ENCODE measurements at places on chromosomes 1 and 21. TPM values are rescaled to one million over a fixed set of nuclear protein-coding genes. Genes with fewer than 3 reads are reported as not detected.

The MPL gene
- not detected for total RNA-seq

The GUCA2B gene
- not detected for total RNA-seq

The CELA3B gene
- total RNA-seq: not detected

The OR2L5 gene
- 0.25 TPM for total RNA-seq

The CFHR2 gene
- not detected for total RNA-seq

The CCDC17 gene
- total RNA-seq: 0.25 TPM

The ORC1 gene
- 0.98 TPM for total RNA-seq

The PCP4 gene
- total RNA-seq: 5.2 TPM

The CFH gene
- 16.0 TPM for total RNA-seq

The RNPEP gene
- 16.7 TPM for total RNA-seq

The NTRK1 gene
- total RNA-seq: 0.25 TPM

The NDUFS5 gene
- total RNA-seq: 189 TPM

The SLC9C2 gene
- 1.2 TPM for total RNA-seq

The FAM151A gene
- total RNA-seq: not detected

The RBP7 gene
- not detected for total RNA-seq

The LEFTY2 gene
- total RNA-seq: under 0.01 TPM

The C1orf226 gene
- total RNA-seq: 2.2 TPM

The OR4F29 gene
- not detected for total RNA-seq

The CASQ1 gene
- 7.6 TPM for total RNA-seq

The FCRLB gene
- total RNA-seq: 0.74 TPM

The LINGO4 gene
- not detected for total RNA-seq

The RNU1-3 gene
- total RNA-seq: 73,230 TPM

The TNFSF4 gene
- 0.74 TPM for total RNA-seq

The CELA3A gene
- not detected for total RNA-seq

The NBPF4 gene
- total RNA-seq: not detected

The BSND gene
- not detected for total RNA-seq

The OR2AK2 gene
- not detected for total RNA-seq

The LDLRAD2 gene
- total RNA-seq: not detected

The MNDA gene
- total RNA-seq: 2.0 TPM

The FOXD3 gene
- not detected for total RNA-seq

The MATN1 gene
- total RNA-seq: under 0.01 TPM

The FCRL1 gene
- under 0.01 TPM for total RNA-seq

The IL19 gene
- total RNA-seq: not detected

The OLFML3 gene
- 12.3 TPM for total RNA-seq

The KRTAP7-1 gene
- not detected for total RNA-seq

The HSD3B1 gene
- not detected for total RNA-seq

The SPATA1 gene
- 0.74 TPM for total RNA-seq

The CSMD2 gene
- 22.9 TPM for total RNA-seq

The GIPC2 gene
- 0.25 TPM for total RNA-seq

The KRTAP19-5 gene
- total RNA-seq: not detected

The EFNA1 gene
- 2.7 TPM for total RNA-seq

The DAB1 gene
- 42.3 TPM for total RNA-seq
